ENCODE measurements at places on chromosomes 6 and 20.

- DNase-seq = peak; percentile 7
Measured at GRCh38 chr20:63025534-63026331, 19.0 kb upstream of the BHLHE23 start.

DNA sequence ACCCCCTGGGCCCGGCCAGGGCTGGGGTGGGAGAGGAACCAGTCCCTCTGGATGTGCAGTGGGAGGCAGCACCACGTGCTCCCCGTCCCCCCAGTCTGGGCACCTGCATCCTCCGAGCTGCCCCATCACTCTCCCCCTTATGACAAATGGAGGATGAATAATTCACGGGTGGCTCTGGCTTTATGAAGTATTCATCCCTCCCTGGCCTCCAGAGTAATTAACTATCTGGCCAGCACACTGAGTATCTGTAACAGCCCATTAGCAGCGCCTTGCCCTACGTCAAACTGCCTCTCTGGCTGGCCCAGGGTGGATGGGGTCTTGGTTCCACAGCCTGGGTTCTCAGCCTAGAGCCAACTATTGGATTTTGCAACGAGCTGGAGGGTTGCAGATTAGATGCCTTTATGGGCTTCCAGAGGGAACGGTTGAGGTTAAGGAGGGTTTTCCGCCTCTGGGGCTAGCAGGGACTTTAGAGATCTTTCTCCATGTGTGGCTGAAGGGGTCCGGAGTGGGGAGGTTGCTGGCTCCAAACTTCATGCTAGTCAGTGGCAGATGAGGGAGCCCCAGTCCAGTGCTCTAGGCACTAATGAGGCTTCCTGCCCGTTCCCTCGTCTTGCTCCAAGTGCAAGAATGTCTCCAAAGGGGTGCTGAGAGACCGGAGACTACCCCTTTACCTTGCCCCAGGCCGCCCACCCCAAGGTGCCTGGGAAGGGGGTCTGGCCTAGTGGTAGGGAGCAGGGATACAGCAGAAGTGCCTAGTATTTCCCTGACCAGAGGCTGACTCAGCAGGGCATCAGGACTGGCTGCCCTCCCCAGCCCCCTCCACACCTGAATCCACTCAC is 53.5 kb upstream of the MLN start:
- no peak for DNase-seq

DNA sequence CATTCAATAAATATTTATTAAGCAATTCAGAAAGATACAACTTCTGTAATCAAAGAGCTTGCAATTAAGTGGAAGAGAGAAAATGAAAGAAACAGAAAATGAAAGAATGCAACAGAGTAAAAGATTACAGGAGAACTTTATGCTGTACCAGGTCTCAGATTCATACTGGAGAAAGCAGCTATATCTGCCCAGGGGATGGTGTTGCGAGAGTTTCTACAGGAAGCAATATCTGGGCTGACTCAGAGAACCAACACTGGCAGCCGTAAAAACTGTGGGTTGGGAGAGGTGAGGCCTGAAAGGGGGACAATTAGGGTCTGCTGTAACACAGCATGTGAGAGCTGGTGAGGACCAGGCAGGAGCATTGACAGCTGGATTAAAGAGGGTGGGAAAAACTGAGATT is 256.7 kb upstream of the TCF21 start:
- DNase-seq = peak; percentile 52

DNA sequence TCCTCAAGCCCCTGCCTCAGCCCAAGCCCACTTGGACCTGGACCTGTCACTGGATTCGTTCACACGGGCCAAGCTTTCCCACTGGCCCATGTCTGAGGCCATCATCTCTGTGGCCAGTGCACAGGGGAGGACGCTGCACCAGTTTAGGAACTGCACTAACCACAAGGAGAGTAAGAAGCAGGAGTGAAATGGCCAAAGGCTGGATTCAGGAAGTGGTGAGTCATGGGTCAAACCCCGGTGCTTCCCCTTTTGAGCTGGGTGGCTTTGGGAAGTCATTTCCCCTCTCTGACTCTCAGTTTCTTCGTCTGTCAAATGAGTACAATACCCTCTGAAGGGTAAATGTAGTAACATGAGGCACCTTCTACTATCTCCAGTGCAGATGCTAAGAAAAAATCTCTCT is 87.9 kb downstream of the CD40 start:
- peak; percentile 34 for DNase-seq

GRCh38 chr6:126786262-126786661 is 332.2 kb upstream of the RSPO3 start:
- DNase-seq = peak; percentile 48

DNA sequence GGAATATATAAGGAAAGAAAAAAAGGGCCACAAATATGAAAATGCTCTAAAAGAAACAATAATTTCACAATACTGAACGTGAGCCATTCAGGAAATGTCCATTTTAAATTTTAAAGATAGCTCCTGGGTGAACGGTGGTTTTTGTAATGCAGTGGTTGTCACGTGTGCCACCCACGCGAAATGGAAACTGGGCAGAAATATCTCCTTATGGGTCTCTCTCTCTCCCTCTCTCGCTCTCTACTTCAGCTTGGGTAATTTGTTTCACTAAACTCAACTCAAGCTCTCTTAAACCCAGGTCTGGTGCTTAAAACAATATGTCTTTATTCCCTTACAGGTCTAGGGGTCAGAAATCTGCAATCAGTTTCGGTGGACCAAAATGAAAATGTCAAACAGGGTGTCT is 150.8 kb downstream of the OR2B2 start:
- no peak for DNase-seq

- DNase-seq = peak; percentile 67
Measured at GRCh38 chr20:45358282-45359068, 4.5 kb upstream of the SYS1 start.

DNA sequence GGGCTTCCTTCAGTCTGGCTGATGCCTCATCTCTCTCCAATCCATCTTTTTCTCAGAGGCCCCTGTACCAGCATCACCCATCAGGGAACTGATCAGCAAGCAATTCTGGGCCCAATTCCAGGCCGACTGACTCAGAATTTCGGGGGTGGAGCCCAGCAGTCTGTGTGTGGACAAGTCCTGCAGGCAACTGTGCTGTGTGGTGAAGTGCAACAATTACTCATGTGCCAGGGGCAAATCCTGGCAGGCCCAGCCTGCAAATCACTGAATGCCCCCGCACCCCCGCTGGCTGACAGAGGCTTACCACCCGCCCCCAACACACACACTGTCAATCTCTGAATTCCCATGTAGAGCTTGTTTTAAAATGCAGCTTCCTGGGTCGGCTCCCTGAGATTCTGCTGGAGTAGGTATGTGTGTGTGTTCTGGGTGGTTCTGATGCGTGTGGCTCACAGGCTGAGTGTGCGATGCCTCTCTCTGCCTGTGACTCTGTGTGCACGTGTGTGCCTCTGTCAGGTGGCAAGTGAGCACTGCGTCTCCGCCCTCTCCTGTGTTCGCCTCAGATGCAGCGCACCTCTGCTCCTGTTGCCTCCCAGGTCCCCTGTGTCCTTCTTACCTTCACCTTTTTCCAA is 45.4 kb downstream of the SSR1 start:
- DNase-seq = peak; percentile 100
